ENCODE measurements at places on chromosomes 3 and 15.
A peak's percentile ranks its signal among the peaks of the same experiment; 100 is the strongest.

- peak overlapping the region; percentile 76 for H3K27ac ChIP-seq
- peaks cover 9% of the 10 kb centered on the region for H3K27me3 ChIP-seq
- DNase-seq: peak; percentile 87
- peaks cover 9% of the 10 kb centered on the region for H3K36me3 ChIP-seq
Observed at GRCh38 chr3:59772416-59773408, 722.9 kb upstream of the CFAP20DC start.

DNA sequence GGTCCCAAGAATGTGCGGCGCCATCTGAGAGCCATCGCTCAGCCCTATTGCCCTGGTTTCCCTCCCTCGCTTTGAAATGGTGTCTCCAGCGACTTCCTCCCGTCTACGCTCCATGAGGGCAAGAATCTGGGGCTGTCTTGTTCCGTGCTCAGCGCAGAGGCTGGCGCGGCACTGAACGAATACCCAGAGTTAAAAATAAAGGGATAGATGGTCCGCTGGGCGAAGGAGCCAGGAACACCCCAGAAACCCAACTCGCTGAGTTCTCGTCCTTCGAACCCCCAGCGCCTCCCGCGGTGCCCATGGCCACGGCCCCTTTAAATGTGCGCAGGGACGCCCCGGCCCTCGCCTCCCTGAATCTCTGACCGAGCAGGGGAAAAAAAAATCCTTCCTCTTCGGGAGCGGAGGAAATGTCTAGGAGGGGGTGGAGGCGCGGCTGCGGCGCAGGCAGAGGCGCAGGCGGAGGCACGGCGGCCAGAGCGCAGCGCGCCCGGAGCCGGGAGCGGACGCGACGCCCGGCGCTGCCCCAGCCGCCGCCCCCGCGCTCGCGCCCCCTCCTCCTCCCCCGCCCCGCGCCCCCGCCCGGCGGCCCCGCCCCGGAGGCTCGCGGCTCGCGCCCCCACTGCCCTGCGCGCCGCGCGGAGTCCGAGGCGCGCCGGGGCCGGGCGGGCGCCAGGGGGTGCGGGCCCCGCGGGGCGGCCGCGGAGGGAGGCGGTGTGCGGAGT is 8.5 kb upstream of the FGD5 start:
- no peak for DNase-seq
- H3K27me3 ChIP-seq: peaks cover 70% of the 10 kb centered on the region

DNA sequence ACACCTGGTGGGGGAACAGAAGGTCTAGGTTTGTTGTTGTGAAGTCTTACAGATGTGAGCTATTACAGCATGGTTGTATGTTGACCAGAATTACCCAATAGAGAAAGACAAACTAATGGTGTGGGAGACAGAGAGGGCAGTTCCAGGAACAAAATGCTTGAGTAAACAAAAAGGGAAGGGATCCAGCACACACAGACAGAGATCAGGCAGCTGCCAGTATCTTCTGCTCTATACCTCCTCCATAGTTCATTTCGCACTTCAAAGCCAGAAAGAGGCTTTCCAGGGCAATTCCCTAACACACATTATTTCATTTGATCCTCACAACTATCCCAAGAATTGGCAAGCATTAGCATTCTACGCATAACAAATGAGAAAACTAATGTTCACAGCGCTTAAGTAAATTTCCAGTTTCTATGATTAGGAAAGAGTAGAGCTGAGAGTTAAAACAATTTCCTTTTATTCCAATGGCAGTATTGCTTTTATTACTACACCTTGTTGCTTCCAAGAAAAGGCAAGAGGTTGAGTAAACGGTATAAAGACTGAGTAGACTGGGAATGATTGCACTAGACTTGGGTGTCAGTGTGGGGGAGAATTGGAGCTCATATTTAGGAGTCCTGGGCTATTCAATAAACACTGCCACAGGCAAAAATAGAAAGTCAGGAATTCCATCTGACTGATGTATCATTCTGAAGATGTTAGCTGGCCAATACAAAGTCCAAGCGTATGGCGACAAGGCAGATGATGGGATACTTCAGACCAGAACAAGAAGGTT is 39.7 kb upstream of the ZNF280D start:
- peaks cover 7% of the 10 kb centered on the region for H3K27me3 ChIP-seq
- H3K4me1 ChIP-seq: peaks cover 20% of the 10 kb centered on the region
- no peaks in the 10 kb centered on the region for H3K36me3 ChIP-seq
- no peak overlapping the region for H3K4me3 ChIP-seq
- H3K27ac ChIP-seq: no peak overlapping the region

DNA sequence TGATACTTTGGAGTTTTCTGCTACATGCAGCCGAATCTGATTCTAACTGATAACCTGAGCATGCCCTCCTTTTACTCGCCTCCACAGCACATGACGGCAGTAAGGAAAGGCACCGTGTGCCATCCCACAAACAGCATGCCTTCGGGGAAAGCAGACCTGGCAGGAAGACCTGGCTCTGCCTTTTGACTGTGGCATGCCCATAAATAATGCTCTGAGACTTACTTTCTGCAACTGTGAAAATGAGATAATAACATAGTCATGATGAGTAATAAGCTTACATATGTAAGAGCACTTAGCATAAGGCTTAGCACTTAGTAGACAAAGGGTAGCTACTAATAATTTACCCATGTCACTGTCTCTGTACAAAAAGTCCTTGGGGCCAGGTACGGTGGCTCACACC is 32.9 kb downstream of the MTHFS start:
- no peaks in the 10 kb centered on the region for H3K27me3 ChIP-seq
- H3K4me1 ChIP-seq: peaks cover under 1% of the 10 kb centered on the region
- H3K27ac ChIP-seq: no peak overlapping the region
- H3K36me3 ChIP-seq: peaks cover 38% of the 10 kb centered on the region
- DNase-seq: no peak

GRCh38 chr15:59794229-59794886 is 105.2 kb upstream of the BNIP2 start:
- H3K4me3 ChIP-seq: no peak overlapping the region
- H3K27me3 ChIP-seq: peaks cover 3% of the 10 kb centered on the region
- H3K36me3 ChIP-seq: peaks cover 1% of the 10 kb centered on the region

DNA sequence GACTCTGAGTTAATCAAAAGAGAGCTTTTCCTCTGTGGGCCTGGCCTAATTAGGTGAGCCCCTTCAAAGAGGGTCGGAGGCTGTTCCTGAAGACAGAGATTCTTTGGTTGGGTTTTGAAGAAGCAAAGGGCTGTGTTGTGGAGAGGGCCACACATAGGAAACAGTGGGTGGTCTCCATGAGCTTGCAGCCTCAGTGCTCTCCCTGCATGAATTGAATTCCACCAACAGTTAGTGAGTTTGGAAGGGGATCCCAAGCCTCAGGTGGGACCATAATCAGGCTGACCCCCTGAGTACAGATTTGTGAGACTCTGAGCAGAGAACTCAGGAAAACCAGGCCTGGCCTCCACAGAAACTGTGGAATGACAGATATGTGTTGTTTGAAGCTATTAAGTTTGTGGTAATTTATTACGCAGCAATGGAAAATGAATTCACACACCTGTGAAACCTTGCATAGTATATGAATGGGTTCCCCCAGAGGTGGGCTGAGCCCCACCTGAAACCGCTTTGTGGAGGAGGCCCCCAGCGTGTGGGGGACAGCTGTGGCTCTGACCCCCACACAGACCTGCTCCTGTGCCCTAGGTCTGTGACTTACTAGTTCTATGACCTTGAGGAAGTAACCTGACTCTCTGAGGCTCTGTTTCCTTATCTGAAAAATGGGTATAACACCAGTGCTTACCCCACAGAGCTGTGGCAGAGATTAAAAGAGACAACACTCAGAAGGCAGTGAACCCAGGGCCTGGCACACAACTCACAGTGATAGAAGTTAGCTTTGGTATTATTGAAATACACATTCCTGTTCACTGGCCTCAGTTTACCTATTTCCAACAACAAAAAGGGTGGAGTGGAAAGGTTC is 431.3 kb downstream of the FOXP1 start:
- H3K27me3 ChIP-seq: no peaks in the 10 kb centered on the region
- peaks cover 3% of the 10 kb centered on the region for H3K36me3 ChIP-seq
- peaks cover 10% of the 10 kb centered on the region for H3K4me1 ChIP-seq
- H3K4me3 ChIP-seq: no peak overlapping the region
- no peak overlapping the region for H3K27ac ChIP-seq

DNA sequence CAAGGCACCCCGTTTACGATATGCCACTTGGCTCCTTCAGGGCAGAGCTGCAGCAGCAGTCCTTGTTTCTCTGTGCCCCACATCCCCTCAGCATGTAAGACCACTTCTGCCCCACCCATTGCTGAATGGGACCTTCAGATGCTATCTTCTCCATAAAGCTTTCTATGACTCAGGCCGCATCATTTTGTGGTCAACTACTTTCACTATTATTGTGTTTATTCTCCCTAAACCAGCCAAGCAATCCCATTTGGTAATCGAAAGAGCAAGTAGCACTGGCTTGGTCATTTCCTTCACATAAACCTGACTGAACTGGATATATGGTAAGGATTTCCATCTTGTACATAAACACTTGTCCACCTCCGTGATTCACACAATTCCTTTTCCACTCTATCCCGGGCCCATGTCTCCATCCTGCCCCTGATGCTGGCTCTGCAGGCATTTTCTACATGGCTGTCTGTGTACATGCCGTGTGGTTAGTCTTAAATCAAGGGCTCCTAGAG is 25.7 kb downstream of the LIPC start:
- DNase-seq: peak; percentile 64
- peak overlapping the region; percentile 72 for H3K27ac ChIP-seq
- no peaks in the 10 kb centered on the region for H3K27me3 ChIP-seq
- no peak overlapping the region for H3K4me3 ChIP-seq

GRCh38 chr15:60374209-60374608 is 23.6 kb downstream of the ANXA2 start:
- H3K4me3 ChIP-seq: no peak overlapping the region
- peaks cover 60% of the 10 kb centered on the region for H3K36me3 ChIP-seq
- no peaks in the 10 kb centered on the region for H3K27me3 ChIP-seq
- no peak overlapping the region for H3K27ac ChIP-seq
- H3K4me1 ChIP-seq: peaks cover 2% of the 10 kb centered on the region

DNA sequence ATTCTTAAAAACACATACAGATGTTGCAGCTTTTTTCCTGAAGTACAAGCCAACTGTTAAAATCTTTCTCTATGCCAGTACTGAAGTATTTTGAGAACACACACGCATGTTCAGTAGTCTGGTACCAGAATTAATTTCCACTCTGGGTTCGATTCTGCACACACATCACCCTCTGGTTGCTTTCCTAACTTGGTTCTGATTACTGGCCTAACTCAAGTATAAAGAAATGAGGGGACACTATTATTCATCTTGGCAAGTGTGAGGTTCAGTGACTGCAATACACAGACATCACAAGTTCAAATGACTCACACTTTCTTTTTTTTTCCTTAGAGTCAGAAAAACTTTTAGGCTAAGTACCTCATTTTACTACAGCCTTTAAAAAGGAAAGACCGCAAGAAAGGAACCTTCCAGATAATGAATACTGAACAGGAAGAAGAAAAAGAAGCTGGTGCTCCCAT is 37.4 kb upstream of the LDHAL6B start:
- peaks cover 55% of the 10 kb centered on the region for H3K4me1 ChIP-seq
- no peaks in the 10 kb centered on the region for H3K27me3 ChIP-seq
- H3K4me3 ChIP-seq: no peak overlapping the region
- H3K36me3 ChIP-seq: peaks cover 62% of the 10 kb centered on the region
- peak overlapping the region; percentile 69 for H3K27ac ChIP-seq
- DNase-seq: no peak

DNA sequence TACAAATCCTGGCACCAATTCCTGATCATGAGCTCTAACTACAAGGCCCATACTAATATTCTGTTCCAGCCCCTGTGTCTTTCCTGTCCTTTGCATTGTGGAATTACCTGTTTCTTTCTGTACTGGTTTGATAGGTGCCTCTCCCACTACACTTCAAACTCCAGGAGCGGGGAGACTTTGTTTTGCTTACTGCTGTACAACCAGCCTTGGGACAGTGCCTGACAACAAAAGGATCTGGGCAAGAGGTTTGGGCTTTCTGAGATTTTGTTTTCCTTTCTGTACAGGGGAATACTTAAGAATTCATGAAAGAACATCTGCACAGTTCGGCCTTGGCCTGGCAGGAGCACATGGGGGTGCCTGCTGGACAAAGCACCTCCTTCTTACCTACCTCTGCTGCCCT is 45.1 kb downstream of the ZDHHC3 start:
- DNase-seq: no peak
- H3K4me1 ChIP-seq: peaks cover 26% of the 10 kb centered on the region
- no peak overlapping the region for H3K27ac ChIP-seq
- H3K27me3 ChIP-seq: no peaks in the 10 kb centered on the region

GRCh38 chr3:120088622-120089021 is 5.6 kb downstream of the GSK3B start:
- no peak for DNase-seq
- peaks cover 21% of the 10 kb centered on the region for H3K4me1 ChIP-seq
- H3K27me3 ChIP-seq: no peaks in the 10 kb centered on the region

DNA sequence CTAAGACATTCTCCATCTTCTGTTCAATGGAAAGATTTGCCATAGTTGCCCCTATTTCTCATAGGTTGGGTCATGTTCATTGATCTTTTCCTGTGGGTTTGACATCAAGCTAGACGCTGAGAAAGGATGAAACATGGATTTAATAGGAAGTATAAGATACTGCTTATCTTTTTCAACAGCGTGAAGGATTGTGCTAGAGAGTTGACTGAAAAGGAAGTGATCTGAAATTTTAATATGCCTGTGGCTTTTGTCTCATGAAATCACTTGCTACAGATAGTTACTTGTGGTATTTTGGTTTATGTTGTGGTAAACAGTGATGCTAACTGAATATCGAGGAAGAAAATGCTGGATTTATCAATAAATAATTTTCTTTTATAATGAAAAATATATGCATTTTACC is 442.9 kb downstream of the EDEM1 start:
- no peaks in the 10 kb centered on the region for H3K36me3 ChIP-seq
- no peaks in the 10 kb centered on the region for H3K27me3 ChIP-seq

- no peak overlapping the region for H3K4me3 ChIP-seq
- no peaks in the 10 kb centered on the region for H3K27me3 ChIP-seq
- no peaks in the 10 kb centered on the region for H3K4me1 ChIP-seq
- H3K36me3 ChIP-seq: no peaks in the 10 kb centered on the region
- no peak for DNase-seq
Observed at GRCh38 chr15:54119051-54119450, 140.8 kb downstream of the UNC13C start.

DNA sequence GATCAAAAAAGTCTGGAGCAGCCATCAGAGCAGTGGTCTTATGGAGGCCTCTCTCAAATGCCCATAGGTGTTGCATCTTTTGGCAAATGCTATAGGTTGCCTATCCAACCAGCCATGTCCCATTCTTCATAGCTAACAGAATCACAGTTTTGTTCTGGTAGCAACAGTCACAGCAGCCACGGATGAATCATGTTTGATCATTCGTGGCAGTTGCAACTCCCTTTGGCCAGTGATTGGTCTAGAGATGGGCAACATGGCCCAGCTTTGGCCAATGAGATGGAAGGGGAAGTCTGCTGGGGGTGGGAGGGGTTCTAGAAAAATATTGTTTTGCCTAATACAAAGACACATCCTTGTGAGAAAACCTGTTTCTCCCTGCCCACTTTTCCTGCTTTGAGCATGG is 50.3 kb upstream of the PPP2R3A start:
- no peak for DNase-seq
- H3K27me3 ChIP-seq: peaks cover 3% of the 10 kb centered on the region
- H3K4me1 ChIP-seq: no peaks in the 10 kb centered on the region
- no peak overlapping the region for H3K27ac ChIP-seq
- no peaks in the 10 kb centered on the region for H3K36me3 ChIP-seq

GRCh38 chr15:34782901-34783300 is 12.4 kb downstream of the ACTC1 start:
- H3K36me3 ChIP-seq: no peaks in the 10 kb centered on the region
- no peak overlapping the region for H3K27ac ChIP-seq
- H3K27me3 ChIP-seq: peaks cover 14% of the 10 kb centered on the region
- no peaks in the 10 kb centered on the region for H3K4me1 ChIP-seq
- DNase-seq: no peak
- H3K4me3 ChIP-seq: no peak overlapping the region

Data from activated CD8-positive, alpha-beta T cell treated with anti-CD3 and anti-CD28 coated beads, Interleukin-2, amount 10 ng/mL, durations not matched to agents 7 days and 5 days (primary cell).